ENCODE measurements at places on chromosomes 13 and 19. TPM values are rescaled to one million over a fixed set of nuclear protein-coding genes. Genes with fewer than 3 reads are reported as not detected.

DNA sequence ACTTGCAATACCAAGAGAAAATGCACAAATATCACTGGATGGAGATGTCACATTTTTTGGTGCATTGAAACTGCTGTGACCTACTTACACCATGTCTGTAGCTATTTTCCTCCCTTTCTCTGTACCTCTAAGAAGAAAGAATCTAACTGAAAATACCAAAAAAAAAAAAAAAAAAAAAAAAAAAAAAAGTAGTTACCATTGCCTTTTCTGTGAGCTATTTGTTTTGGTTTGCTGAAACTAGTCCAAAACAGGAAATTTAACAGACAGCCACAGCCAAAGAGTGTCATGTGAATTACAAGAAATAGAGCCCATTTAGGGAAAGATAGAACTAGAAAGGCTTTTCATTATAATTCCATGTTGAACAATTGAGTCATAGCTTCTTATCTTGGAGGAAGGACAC lies 37.3 kb downstream of the TNFSF13B start:
- DNase-seq = no peak

DNA sequence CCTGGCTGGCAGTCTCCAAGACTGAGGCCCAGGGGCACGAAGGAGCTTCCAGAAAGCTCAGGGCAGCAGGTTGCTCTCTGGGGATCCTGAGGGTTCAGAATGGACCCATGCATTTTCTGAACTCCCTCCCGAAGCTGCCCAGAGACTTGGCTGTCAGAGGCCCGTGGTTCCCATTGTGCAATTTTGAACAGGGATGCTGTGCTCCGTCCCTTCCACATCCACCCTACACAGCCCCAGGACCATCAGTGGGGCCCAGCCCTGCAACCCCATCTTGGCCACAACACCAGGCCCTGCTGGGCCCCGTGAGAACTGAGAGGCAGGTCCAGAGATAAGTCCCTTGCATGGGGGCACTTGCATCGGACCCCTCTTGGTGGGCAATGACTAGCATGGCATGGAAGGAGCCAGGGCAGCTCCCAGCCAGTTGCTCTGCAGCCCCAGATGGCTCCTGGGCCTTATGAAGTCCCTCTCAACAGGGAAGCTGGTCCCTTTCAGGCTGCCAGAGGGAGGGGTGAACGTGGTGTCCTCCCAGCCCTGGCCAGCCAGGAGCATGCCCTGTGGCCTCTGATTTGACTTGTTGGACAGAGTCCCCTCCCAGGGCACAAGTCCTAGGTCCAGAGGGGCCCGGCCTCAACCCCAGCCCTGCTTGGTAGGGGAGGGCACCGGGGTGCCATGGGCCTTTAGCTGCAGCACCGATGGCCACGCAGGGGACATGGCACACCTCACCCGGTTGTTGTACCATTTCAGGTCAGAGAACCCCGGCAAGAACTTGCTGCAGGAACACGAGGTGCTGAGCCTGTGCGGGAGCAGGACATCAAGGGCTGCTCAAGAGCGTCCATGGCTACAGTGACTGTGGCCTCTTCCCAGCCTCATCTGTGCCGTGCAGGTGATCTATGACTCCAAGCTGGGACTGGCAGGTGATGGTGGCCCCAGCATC lies 17.3 kb upstream of the ZNF14 start:
- DNase-seq = no peak

- no peak for DNase-seq
Observed at GRCh38 chr13:31261241-31261640, 61.5 kb downstream of the B3GLCT start.

DNA sequence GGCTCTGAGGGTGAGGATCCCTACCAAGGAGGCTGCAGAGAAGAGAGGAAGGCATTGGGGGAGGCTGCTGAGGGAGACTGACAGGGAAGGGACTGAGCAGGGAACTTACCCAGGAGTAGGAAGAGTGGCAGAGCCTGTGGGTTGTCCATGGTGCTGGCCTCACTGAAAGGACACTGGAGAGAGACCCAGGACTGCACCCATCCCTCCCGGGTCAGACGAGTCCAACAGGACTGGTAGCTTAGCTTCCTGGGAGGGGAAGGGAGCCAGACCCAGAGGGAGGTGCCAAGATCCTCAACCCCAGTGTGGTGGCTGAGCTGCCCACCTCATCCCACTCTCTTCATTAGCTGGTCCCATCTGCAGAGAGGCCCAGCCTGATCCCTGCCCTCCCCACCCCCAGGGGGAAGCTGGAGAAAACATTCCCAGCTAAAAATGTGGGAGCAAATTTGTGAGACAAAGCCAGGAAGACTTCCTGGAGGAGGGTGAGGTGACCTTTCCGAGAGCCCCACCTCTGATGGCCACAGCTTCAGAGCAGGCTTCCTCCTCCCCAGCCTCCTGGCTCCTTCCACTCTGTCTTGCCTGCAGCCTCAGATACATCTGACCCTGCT lies at the start of gene VSIG10L:
TSS of gene VSIG10L (minus strand) at position 164 of the 605 bp plus-strand sequence. CDS start at position 149, 15 bp downstream.
- DNase-seq = no peak

GRCh38 chr13:51976423-51976822 lies 34.8 kb downstream of the ATP7B start:
- DNase-seq = no peak

DNA sequence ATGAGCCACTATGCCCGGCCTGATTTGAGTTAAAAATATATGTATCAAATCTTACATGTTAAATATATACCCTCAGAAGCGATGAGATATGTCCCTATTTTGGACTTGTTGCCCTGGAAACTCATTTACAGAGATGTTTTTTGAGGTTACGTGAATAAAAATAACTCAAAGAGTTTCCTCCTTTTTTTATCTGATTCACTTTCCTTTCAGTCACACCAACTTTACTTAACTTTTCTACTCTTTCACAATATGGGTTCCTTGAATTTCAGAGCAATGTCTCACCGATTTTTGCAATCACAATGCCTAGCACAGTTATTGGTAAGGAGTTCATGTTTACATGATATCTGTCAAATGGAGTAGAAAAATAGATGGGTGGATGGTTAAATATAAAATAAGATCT lies 2.3 kb downstream of the OR7C2 start:
- no peak for DNase-seq

GRCh38 chr13:83414393-83414792 lies 467.9 kb downstream of the SLITRK1 start:
- no peak for DNase-seq

FUT3 gene
- not detected for total RNA-seq

- no peak for DNase-seq
Observed at GRCh38 chr19:10122045-10122444, 2.3 kb upstream of the EIF3G start.

GRCh38 chr19:1871630-1872029 lies 8.3 kb upstream of the KLF16 start:
- DNase-seq = no peak

DNA sequence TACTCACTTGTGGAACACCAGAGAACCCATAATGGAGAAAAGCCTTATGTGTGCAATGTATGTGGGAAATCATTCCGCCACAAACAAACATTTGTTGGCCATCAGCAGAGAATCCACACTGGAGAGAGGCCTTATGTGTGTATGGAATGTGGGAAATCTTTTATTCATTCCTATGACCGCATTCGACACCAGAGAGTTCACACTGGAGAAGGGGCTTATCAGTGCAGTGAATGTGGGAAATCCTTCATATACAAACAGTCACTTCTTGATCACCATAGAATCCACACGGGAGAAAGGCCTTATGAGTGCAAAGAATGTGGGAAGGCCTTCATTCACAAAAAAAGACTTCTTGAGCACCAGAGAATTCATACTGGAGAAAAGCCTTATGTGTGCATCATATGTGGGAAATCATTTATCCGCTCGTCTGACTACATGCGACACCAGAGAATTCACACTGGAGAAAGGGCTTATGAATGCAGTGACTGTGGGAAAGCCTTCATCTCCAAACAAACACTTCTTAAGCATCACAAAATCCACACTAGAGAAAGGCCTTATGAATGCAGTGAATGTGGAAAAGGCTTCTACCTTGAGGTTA lies 10.9 kb downstream of the ZNF549 start:
- DNase-seq = no peak

RFPL4A gene
- 0.14 TPM for total RNA-seq

ZSCAN5A gene
- total RNA-seq = 5.4 TPM

DNA sequence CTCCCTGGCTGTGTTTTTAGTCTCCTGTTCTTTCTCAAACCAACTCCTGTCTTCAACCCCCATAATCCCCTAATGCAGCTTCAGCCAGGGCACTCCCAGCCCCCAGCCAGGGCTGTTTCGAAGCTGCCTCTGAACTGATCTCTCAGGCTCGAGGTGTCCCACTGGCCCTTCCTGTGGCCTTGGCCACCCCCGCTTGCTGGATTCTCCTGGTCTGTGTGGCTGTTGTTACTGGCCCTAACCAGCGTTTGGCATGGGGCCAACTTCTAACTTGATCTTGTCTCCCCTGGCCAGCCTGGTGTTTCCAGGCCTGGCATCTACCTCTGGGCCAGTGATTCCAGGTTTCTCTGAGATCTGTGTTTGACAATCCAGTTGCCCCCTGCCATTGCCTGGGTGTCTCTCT lies 11.0 kb downstream of the XAB2 start:
- peak; percentile 9 for DNase-seq

Measured in dermis blood vessel endothelial cell (primary cell).